Stimulated activated CD8-positive, alpha-beta memory T cell treated with anti-CD3 and anti-CD28 coated beads, Interleukin-15, amount 100 ng/mL, for 4 hours (primary cell): ENCODE measurements at places on chromosomes 12 and 14.

DNA sequence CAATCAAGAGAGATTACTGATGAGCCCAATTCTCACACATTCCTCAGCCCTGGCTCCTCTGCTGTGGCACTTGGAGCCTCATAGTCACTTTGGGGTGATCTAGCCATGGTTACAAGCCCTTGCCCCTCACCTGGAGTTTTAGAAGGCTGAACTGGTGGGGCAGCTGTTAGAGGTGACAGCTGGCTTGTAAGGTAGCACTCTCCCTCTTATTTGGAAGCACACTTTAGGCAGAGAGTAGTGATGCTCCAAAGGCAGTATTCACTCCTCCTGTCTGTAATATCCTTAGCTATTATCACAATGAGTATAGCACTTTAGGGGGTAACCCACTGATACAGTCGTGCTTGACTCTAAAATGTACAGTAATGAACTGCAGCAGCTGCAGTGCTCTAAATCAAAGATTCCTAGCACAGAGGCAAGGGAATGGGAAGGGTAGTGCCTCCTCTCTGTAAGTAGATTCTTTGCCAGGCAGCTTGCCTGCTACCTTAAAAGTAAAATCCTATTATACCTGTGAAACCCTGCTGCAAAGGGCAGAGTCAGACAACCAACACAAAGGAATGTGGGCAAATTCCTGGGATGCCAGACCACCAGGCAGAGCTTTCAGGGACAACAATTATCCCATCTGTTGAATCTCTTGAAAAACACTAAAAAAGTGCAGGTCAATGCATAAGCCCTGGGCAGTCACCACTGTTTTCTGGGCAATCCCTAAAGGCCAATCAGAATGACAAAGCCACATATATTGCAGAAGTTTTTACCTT, 336.3 kb downstream of the NOVA1 start:
- no peak for DNase-seq

DNA sequence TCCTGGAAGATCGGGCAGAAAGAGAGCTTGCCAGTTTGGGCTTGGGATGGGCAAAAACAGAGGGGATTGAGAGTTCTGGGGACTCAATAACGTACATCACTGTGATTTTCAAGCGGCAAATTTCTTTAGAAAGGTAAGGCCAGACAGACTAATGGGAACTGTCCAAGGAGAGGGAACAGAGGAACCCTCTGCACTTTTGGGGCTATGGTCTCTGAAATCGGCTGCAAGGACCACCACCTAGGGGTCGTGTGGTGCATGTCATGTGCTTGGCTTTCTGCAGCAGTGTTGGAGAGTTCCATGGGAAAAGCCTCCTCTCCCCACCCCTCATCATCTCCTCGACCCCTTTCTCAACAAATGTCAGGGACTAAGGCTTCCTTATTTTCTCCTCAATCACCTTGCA, 79.6 kb downstream of the PPM1A start:
- DNase-seq, result no peak

DNA sequence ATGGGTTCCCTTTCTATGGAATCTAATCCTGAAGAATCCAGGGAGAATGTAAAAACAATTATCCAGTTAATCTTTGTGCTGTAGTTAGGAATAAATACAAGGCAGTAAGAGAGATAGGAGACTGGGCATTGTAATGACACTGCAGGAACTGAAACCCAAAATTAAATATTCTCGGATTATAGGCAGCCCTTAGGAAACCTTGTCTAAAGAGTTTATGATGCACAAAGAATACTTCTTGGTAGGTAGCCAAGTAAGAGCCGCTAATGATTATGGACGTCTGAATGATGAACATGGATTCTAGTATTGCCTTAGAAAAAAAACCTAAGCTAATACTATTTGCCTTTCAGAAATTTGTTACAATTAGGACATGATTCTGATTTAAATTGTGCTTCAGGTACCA, 165.4 kb upstream of the LRIG3 start:
- no peak for DNase-seq

- DNase-seq, result no peak
Observed at GRCh38 chr12:46160101-46160980, 108.5 kb downstream of the SLC38A1 start.

GRCh38 chr12:98156697-98157096, 358.7 kb upstream of the TMPO start:
- no peak for DNase-seq

- DNase-seq, result no peak
Observed at GRCh38 chr12:113050795-113051194, 5.7 kb upstream of the DTX1 start.

GRCh38 chr12:16348435-16349130, 1.1 kb downstream of the MGST1 start:
- DNase-seq, result no peak

DNA sequence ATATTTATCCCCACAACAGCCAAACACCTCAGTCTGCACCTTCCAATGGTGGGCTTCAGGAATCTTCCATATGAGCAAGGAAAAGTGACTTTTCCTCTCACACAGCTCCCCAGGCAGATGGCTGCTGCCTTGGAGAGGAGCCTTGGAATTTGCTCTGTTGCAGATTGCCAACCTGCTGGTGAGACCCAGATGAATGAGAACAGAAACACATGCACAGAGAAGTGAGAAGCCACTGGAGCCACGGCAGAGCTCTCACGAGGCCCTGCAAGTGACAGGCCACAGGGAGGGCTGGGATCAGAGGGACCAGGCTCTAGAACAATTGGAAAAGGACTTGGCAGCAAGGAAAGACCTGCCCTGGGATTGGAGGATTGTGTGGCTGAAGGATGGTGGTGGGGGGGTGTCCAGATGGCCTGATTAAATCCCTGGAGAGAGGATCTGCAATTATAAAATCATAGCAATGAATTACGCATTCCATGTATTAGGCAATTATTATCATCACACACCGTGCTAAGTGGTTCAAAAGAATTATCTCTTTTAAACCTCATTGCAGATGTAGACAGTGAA, 84.9 kb upstream of the PWP1 start:
- no peak for DNase-seq

DNA sequence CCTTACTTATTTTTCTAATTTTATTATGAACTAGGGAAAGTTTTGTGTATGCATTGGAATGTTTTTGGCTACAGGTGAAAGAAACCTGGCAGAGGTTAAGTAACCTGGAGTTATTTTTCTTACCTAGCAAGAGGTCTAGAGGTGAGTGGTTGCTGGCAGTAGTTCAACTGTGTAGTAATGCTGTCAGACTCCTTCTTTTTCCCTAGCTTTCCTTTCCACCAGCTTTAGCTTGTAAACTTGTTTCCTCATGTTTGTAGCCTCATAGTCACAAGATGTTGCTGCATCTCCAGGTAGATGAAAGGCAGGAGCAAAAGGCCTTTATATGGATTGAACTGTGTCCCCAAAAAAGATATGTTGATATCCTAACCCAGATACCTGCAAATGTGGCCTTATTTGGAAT, 105.1 kb upstream of the AMIGO2 start:
- no peak for DNase-seq

GRCh38 chr12:75533239-75533638, 21.8 kb upstream of the KRR1 start:
- DNase-seq, result no peak

- DNase-seq, result no peak
Observed at GRCh38 chr12:1188016-1188415, 197.0 kb downstream of the ERC1 start.

DNA sequence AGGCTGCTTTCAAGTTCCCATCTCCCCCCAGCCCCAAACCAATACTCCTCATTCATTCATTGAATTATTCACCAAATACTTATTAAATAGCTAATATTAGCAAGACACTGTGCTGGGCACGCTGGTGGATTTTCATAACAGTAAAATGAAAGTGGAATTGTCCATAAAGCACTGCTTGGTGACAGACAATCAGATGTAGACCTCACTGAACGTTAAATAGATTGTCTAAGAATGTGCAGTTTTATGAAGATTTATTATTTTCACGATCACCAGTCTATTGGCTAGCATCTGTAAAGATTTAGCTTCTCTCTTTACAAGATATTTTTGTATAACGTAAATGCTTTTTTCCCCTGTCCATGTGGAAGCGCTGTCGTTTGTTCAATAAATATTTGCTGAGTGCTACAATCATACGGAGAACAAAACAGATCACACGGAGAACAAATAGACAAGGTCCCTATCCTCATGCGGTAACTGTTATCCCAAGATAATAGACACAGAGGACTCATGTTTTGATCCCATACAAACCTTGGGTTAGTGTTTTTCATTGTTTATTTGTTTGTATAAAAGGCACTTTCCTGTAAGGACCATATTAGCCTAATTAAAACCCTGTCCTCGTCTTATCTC, 397.6 kb downstream of the BCAT1 start:
- no peak for DNase-seq

DNA sequence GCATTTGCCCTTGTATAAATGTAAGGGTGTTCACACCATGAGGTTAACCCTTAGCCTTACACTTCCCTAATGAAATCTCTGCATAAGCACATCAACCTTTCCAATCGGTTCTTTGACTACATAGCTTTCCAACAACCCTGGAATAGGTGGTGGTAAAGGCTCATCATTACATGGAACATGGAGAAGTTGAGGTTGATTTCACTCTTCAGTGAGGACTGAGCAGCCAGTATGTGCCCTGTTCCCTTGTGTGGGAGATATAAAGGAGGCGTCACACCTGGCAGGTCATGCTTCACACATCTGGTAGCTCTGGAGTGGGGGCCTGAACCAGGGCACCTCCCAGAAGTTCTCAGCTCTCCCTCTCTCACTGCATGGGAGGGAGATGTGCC, 21.7 kb upstream of the JPH4 start:
- no peak for DNase-seq

GRCh38 chr14:90777830-90778485, 38.3 kb downstream of the TTC7B start:
- DNase-seq, result no peak

DNA sequence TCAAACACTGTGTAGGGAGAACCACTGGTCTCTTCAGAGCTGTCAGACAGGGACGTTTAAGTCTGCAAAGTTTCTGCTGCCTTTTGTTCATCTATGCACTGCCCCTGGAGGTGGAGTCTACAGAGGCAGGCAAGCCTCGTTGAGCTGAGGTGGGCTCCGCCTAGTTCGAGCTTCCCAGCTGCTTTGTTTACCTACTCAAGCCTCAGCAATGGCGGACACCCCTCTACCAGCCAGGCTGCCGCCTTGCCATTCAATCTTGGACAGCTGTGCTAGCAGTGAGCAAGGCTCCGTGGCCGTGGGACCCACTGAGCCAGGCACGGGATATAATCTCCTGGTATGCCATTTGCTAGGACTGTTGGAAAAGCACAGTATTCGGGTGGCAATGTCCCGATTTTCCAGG, 24.6 kb upstream of the YBX3 start:
- no peak for DNase-seq
